Liver (tissue), 10 donors: ENCODE measurements at places on chromosomes 2 and 18.

DNA sequence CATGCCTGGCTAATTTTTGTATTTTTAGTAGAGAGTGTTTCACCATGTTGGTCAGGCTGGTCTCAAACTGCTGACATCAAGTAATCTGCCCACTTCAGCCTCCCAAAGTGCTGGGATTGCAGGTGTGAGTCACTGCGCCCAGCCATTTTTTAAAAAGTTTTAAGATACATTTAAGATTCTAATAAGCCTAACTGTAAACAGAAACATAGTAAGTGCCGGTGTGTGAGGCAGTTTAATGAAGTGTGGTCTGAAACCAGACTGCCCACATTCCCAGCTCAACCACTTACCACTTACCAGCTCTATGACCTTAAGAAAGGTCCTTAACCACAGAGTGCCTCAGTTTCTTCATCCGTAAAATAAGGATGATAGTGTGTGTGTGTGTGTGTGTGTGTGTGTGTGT is 42.4 kb downstream of the TMEM237 start:
- DNase-seq, result no peak

DNA sequence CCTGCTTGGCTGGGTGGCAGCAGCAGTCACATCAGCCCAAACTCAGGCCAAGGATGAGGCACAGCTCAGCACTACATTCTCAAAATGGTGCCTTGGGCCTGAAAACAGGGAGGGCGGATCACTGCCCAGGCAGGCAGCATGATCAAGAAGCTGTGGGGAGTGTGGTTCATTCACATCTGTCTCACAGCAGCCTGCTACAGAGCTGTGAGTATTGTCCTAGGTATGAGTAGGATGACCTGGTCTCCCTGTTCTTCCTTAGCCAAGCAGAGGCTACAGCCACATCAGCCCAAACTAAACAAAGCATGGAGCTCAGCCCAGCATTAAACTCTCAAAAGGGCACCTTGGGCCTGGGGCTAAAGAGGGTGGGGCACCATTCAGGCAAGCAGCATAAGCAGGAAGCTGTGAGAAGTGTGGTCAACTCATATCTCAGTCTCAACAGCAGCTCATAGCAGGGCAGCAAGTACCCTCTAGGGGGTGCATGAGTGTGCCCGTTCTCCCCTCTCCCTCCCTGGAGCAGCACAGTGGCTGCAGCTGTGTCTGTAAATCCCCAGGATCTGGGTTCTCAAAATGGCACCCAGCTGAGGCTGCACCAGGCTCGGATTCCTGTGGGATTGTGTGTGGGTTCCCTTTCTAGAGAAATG is 139.6 kb downstream of the TRABD2A start:
- no peak for DNase-seq

GRCh38 chr2:133143645-133144044 is 424.6 kb downstream of the NCKAP5 start:
- no peak for DNase-seq

GRCh38 chr2:239727776-239728600 is 297.2 kb downstream of the NDUFA10 start:
- no peak for DNase-seq

- DNase-seq, result no peak
Observed at GRCh38 chr18:59990121-59990823, 90.5 kb downstream of the PMAIP1 start.
